ENCODE measurements at places on chromosomes 4 and X.

GRCh38 chr4:109248322-109248900 is 54.0 kb downstream of the COL25A1 start:
- no peak for DNase-seq

- no peak for DNase-seq
Observed at GRCh38 chr4:125956276-125956675, 641.5 kb downstream of the FAT4 start.

DNA sequence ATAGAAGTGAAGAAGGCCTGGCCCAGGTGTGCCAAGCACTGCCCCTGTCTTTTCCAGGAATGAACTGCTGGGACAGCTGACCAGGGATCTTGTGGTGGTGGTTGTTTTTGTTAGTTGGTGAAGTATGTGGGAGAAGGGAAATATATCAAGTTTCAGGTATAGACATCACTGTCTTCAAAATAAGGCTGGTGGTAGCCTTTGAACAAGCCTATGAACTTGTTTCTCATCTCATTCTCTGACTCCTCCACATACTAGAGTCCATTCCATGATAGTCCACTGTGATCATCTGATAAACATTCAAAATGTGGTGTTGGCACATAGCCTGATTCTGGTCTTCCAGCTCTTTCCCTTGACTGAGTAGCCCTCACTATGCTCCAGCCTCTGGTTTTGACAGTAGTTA is 303.7 kb downstream of the CAMK2D start:
- DNase-seq: no peak

GRCh38 chrX:38407126-38407525 is 54.7 kb downstream of the OTC start:
- DNase-seq: no peak

GRCh38 chr4:91764085-91764484 is 539.7 kb upstream of the GRID2 start:
- no peak for DNase-seq

- DNase-seq: no peak
Observed at GRCh38 chrX:111868726-111869638, 7.0 kb upstream of the TRPC5OS start.
